ENCODE measurements at places on chromosomes 6 and 20.

DNA sequence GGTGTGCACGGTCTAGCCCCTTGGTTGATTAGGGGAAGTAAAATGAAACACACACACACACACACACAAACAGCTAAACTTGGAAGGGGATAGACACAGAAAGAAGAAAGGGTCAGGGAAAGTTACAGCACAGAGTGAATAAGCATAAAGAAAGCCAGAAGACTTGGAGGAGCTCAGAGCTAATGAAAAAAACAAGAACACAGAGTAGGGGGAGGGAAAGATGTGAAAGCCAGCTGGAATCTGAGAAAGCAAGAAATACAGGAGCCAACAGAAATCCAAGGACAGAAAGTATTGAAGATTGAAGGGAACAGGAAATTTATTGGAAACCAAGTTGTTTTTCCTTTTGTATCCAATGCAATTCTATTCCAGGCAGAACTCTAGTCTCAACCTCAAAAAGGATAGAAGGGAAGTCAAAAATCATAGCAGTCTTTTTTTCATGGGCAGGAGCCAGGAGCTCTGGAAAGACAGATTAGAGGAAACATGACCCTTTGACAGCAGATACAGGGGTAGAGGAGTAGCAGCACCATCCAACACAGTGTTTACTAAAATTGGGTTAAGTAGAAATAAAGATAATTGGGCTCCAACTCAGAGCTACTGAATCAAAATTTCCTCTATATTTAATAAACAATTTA lies 10.1 kb downstream of the HMGCLL1 start:
- no peaks in the 10 kb centered on the region for H3K36me3 ChIP-seq
- no peak overlapping the region for H3K27ac ChIP-seq
- no peak overlapping the region for H3K4me3 ChIP-seq
- H3K4me1 ChIP-seq: no peaks in the 10 kb centered on the region
- DNase-seq: no peak

DNA sequence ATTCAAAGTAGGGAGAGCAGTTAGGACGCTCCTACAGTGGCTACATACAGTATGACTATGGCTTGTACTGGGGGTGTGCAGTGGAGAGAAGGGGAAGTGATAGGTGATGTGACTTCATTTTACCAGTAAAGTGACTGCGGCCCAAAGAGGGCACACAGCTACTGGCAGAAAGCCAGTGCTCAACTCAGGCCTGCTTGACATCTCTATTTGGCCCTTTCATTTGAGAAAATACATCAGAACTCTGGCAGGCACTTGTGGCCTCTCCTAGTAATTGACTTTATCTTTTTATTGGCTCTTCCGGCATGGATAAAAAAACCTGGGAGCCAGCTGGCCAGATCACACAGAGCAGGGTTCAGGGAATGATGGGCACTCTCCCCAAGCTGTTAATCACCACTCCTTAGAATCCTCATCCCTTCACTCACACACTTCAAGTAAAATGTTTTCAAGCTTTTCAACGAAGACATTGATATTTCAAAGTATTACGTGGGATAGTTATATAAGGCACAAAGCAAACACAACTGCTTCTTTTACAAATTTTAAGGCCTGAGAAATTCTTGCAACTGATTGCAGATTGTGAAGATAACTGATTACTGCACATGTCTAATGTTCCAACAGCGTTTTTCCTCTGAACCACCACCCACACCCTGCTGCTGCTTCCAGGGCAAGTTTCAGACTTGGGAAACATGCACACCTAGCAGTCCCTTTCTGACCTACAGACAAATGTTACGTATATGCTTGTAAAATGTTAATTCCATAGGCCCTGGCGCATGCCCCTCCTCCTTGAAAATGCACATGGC lies 73.5 kb downstream of the TNFRSF21 start:
- H3K4me1 ChIP-seq: no peaks in the 10 kb centered on the region
- DNase-seq: no peak
- no peak overlapping the region for H3K27ac ChIP-seq
- no peaks in the 10 kb centered on the region for H3K36me3 ChIP-seq
- no peak overlapping the region for H3K4me3 ChIP-seq

DNA sequence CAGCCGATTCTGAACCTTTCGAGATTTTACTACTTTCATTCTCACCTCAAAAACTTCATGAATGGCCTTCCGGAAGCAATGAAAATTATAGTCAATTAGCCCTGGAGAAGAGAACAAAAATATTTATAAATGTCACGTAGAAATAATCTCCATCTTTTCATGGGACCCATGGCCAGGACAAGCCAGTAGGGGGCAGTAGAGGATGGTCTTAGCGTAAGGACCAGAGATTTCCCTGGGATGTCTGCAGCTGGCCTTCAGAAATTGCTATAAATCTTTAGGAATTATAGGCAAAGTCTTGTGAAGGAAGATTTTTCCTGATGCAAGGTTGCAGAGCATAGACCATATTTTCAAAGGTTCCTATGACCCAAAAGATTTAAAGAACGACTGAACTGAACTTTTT lies 15.6 kb upstream of the UBE2J1 start:
- peaks cover 23% of the 10 kb centered on the region for H3K4me1 ChIP-seq
- H3K27ac ChIP-seq: no peak overlapping the region
- H3K27me3 ChIP-seq: no peaks in the 10 kb centered on the region
- peak; percentile 56 for DNase-seq

GRCh38 chr6:150813319-150813992 lies 52.0 kb upstream of the MTHFD1L start:
- H3K27ac ChIP-seq: peak overlapping the region; percentile 98
- H3K4me3 ChIP-seq: peak overlapping the region; percentile 15
- H3K27me3 ChIP-seq: no peaks in the 10 kb centered on the region
- H3K4me1 ChIP-seq: peaks cover 17% of the 10 kb centered on the region
- H3K36me3 ChIP-seq: peaks cover 29% of the 10 kb centered on the region

GRCh38 chr6:137765059-137765458 lies 102.0 kb upstream of the TNFAIP3 start:
- no peaks in the 10 kb centered on the region for H3K27me3 ChIP-seq
- H3K4me3 ChIP-seq: no peak overlapping the region
- peaks cover 13% of the 10 kb centered on the region for H3K4me1 ChIP-seq
- H3K27ac ChIP-seq: no peak overlapping the region

- H3K4me3 ChIP-seq: no peak overlapping the region
- H3K27me3 ChIP-seq: peaks cover 5% of the 10 kb centered on the region
- H3K27ac ChIP-seq: no peak overlapping the region
- peaks cover 2% of the 10 kb centered on the region for H3K4me1 ChIP-seq
- H3K36me3 ChIP-seq: no peaks in the 10 kb centered on the region
- DNase-seq: no peak
Observed at GRCh38 chr6:31871046-31871659, 7.6 kb downstream of the SLC44A4 start.

Measured in memory B cell (primary cell).